ENCODE measurements at places on chromosomes 16 and 17. TPM values are rescaled to one million over a fixed set of nuclear protein-coding genes. Genes with fewer than 3 reads are reported as not detected.

GRIN2C gene
- total RNA-seq, result 0.10 TPM

RNF166 gene
- total RNA-seq, result 19.8 TPM

TAC4 gene
- not detected for total RNA-seq

MEIOC gene
- total RNA-seq, result 0.82 TPM

KRTAP16-1 gene
- total RNA-seq, result not detected

LITAF gene
- 85.2 TPM for total RNA-seq

DNA sequence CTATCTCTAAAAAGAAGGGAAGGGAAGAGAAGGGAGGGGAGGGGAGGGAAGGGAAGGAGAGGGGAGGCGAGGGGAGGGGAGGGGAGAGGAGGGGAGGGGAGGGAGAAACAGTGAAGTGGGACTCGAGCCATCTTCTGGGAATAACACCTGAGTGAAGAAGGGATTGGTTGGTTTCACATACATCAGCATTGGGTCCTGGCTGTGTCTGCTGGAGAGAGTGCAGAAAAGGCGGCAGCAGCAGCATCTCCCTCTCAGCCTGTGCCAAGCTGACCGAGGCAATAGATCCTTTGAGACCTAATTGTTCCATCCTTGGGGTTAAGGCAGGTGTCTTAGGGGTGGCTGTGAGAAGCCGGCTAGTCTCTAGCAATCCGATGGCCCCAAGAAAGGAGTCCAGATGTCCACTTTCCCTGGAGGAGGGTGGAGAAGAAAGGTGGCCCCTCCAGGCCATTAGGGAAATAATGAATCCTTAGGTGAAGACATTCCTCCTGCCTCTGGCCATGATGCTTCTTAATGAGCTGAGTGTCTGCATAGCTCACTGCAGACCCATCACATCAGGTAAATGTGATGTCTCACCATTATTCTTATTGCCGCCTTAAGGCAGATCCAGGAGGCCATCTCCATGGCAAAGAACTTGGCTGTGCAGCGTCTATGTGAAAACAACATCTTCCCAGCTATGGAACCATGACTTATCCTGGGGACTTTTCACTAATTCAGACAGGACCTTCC lies 71.6 kb downstream of the WIPI1 start:
- no peak for DNase-seq

- no peak for DNase-seq
Measured at GRCh38 chr16:85372627-85373372, 240.3 kb upstream of the GSE1 start.

GRCh38 chr17:44187131-44187899 lies 543 bp downstream of the TMUB2 start:
- no peak for DNase-seq

DNA sequence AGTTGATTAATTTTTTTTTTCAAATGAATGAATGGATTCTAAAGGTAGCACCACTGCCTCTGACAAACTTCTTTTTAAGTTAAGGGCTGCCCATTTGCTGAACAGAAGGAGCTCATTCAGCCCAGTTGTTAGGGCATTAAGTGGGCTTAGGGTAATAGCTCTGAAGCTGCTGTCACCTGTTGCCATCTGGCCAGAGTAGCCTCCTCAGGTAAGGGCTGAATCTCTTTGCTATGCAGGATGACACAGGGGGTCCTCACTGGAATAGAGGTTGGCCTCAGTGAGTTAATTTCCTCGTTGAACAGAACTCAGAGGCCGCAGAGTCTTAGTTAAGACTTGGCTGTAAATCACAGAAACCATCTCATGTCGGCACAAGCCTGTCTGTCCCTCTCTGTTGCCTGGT lies 232.8 kb downstream of the CCDC182 start:
- DNase-seq, result no peak

- no peak for DNase-seq
Measured at GRCh38 chr17:66755944-66756290, 79.0 kb upstream of the CACNG5 start.

DNA sequence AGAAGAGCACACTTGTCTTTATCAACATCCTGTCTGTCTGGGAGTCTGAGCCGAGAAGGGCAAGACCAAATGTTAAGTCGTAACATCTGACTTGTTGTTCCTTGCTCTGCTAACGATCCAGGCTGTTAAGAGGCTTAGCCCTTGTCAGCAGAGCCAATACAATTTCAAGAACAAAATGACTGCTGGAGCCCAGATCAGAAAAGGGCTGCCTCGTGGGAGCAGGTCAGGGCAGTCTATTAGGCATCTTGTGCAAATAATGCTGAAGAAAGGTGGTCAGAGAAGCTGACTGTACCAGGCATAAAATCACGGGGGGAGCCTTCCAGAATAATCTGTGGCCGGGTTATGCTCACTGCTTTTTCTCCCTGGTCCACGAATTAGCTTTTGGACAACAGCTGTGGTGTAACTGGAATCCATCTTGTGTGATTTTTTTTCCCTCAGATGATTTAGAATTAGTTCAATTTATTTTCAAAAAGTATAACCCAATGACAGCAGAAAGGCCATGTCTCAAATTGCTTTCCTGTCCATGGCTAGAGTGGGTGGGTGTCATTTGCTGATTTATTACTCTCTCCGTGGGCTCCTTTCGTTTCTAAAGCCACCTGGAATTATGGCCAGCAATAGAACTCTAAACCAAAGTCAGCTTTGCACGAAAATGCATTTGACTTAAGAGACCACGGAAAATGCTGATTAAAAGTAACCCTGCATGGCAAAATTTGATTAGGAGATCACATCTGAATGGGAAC lies 221.1 kb upstream of the HSBP1 start:
- DNase-seq, result no peak

DNA sequence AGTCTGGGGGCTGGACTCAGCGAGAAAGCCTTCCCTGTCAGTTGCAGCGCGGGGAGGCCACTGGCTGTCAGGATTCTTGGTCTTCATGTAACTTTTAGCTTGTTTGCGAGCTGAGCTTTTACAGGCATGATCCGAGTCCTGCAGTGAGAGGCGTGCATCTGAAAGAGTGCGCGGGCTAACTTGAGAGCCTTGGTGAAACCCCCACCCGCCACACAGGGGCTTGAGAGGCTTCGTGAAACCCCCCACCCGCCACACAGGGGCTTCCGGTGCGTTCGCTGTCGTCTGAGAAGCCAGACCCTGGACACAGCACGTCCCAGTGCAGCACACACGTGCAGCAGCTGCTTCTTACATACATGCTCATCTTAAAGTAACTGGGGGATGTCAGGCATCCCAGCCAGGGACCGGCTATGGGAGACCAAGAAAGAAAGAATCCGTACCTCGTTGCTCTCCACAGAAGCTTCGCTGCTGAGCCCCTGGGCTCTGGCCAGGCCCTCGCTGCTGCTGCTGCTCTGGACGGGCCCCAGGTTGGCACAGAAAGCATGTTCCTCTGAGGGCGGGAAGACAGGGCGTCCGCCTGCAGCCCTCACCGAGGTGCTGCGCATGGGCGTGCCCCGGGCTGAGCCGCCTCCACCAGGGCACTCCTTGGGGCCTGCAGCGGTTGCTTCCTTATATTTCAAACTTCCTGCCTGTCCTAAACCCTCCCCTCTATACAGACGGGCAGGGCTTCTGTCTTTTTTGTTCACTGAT lies 7.8 kb downstream of the NUDT16L1 start:
- DNase-seq, result no peak

DNA sequence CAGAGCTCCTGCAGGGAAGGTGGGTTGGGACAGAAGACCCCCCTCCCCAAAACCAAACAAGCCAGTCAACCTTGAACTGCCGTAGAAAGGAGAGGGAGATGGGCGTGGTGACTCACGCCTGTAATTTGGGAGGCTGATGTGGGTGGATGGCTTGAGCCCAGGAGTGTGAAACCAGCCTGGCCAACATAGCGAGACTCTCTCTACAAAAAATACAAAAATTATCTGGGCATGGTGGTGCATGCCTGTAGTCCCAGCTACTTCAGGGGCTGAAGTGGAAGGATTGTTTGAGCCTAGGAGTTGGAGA lies 42.1 kb downstream of the NT5M start:
- DNase-seq, result no peak

DNA sequence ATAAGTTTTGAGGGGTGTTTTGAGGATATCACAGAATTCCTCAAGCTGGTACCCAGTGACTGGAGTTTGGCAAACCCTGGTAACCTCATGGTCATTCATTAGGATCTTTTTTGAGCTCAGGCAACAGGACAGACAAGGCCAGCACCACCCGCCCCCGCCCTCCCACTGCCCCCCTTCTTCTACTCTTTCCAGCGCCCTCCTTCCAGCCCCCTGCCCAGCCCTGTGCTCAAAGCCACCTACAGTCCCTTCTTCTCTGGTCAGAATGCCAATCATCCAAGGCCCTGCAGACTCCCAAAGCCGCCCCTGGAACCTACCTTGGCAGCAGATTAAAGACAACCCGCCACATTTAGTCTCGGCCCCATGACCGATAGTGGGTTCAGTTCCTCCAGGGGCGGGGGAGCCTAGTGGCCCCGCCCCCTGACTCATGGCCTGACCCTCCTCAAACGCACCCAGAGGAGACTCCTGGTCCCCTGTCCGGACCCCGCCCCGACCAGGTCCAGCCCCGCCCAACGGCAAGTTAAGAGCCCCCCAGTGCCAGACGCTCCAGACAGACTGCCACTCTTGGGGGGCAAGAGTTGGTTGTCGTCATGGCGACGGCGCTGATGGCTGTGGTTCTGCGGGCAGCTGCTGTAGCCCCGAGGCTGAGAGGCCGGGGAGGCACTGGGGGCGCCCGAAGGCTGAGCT lies at the start of gene NAGS:
TSS of gene NAGS (plus strand) at position 546 of the 684 bp plus-strand sequence. CDS start at position 588, 42 bp downstream.
- no peak for DNase-seq

All from Panc1 (cell line).